ENCODE measurements at places on chromosomes 11 and 22.

GRCh38 chr11:109027851-109028250, 363.0 kb downstream of the DDX10 start:
- no peak for DNase-seq

GRCh38 chr11:12666915-12667314, 7.3 kb upstream of the TEAD1 start:
- no peak for DNase-seq

- DNase-seq: no peak
Observed at GRCh38 chr22:29275167-29275566, 7.1 kb downstream of the EWSR1 start.

- no peak for DNase-seq
Observed at GRCh38 chr11:96978751-96979150, 588.9 kb downstream of the JRKL start.

GRCh38 chr11:13338019-13338426, 60.4 kb downstream of the BMAL1 start:
- DNase-seq: no peak

GRCh38 chr11:68003846-68004550, at the start of gene UNC93B1:
Gene UNC93B1 (minus strand): TSS chr11:68004097. CDS start chr11:68004043, 54 bp downstream.
- DNase-seq: peak; percentile 57

GRCh38 chr11:102318469-102318868, 1.2 kb downstream of the BIRC3 start:
- no peak for DNase-seq

DNA sequence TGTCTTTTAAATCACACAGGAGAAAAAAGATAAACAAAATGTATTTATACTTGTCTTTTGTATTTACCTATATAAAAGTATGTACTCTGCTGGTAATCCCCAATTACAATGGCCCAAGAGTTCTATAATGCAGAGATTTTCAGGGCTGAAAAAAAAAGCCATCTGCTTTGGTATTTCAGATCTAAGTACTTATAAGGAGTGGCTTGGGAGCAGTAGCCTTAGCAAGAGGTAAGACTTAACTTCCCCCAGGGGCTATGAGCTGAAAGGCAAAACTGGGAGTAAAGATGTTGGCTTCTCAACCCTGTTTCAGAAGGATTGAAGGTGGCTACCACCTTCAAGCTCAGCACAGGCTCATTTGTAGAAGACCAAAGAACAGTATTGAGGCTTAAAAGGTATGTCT, 35.3 kb upstream of the EP300 start:
- DNase-seq: no peak

DNA sequence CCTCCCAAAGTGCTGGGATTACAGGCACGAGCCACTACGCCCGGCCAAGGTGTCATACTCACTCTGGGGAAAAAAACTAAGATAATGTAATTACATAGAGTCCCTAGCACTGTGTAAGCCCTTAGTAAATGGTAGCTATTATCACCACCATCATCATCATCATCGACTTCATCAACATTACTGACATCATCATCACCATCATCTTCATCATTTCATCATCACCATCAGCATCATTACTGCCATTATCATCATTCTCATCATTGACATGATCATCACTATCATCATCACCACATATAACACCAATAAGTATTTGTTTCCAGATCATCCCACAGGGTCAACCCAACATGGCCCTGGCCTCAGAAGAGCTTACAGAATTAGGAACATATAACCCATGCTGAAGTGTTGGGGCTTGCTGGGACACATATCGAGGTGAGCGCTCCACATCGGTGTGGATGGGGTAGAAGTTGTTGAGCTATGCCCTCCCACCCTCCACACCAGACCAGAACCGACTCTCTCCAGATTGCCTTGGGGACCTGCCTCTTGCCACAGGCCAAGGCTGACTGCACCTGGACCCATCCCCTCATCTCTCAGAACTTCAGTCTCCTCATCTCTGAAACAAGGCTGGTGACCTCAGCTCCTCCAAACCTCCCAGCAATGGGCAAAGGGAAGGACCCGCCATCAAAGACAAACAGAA, 14.7 kb upstream of the CD5 start:
- DNase-seq: no peak

DNA sequence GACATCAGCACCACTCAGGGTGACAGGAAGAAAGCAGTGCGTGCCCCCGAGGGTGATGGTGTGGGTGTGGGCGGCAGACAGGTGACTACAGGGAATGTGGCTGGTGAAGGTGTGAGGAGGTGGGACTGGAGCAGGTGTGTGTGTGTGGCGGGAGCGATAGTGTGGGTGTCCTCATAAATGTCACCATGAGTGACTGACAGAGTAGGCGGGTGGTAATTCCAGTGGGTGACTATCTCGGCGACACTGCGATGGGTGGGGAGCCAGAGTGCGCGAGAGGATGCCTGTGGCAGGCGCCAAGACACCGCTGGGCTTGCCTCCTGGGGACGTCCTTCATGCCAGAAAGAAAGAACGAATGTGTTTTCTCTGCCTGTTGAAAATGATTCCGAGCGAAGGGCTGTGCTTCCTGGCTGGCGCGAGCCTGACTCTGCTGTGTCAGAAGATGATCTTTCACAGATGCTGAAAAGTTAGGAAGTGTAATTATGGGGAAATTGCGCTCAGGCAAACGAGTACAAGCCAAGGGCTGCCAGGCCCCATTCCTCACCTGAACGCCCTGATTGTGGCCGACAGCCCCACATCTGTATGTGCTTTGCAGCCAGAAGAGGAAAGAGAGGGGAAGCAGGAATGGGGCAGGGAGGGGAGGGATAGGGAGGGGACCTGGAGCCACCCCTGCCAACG, 98.8 kb upstream of the CD82 start:
- no peak for DNase-seq

GRCh38 chr11:61629082-61629833, 48.4 kb upstream of the SYT7 start:
- DNase-seq: no peak

- no peak for DNase-seq
Observed at GRCh38 chr11:35033011-35033410, 106.0 kb upstream of the CD44 start.

- no peak for DNase-seq
Observed at GRCh38 chr22:47597041-47597440, 834.6 kb downstream of the TBC1D22A start.

- no peak for DNase-seq
Observed at GRCh38 chr22:48491451-48491941, 1336.2 kb downstream of the BRD1 start.

GRCh38 chr22:49197505-49197904, 630.2 kb downstream of the BRD1 start:
- peak; percentile 54 for DNase-seq

GRCh38 chr22:24465566-24465965, 29.6 kb upstream of the UPB1 start:
- no peak for DNase-seq

GRCh38 chr11:123145220-123145619, 49.8 kb downstream of the CLMP start:
- DNase-seq: no peak

- no peak for DNase-seq
Observed at GRCh38 chr11:1759151-1759850, 4.4 kb downstream of the CTSD start.

- DNase-seq: no peak
Observed at GRCh38 chr11:73710964-73711363, 49.9 kb downstream of the RAB6A start.

GRCh38 chr11:68692115-68692514, 7.8 kb downstream of the GAL start:
- no peak for DNase-seq

DNA sequence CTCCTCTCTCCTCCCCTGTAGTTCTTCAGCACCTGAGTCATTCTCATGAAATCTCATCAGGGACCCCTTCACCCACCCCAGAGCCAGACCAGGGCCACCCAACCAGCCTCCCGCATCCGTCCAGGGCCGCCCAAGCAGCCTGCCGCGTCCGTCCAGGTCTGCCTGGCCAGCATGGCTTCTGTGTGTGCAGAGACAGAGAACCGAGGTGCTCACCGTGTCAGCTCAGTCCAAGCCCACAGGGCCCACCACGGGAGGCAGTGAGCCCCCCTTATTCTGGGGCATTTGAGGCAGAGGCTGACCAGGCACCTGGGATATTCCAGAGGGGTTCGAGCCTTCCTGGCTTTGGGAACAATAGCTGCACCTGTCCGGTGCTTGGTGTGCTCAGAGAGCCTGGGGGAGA, 1117.3 kb downstream of the BRD1 start:
- no peak for DNase-seq

DNA sequence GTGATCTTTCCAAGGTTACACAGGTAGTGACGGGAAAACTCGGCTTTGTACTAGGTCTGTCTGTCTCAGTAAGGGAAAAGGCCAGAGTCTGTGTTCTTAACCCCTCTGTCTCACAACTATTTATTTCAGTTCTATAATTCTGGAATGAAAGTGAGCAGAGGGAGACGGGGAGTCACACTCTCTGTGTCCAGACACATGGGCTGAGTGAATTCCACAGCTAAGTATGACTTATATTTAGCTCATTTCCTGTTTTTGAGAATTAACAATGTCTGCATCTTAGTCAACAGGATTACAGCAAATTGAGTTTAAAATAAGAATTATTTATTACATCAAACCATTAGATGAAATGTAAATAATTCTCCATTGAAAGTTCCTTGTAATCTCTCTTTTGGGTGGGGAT, 62.5 kb upstream of the OR4B1 start:
- no peak for DNase-seq

DNA sequence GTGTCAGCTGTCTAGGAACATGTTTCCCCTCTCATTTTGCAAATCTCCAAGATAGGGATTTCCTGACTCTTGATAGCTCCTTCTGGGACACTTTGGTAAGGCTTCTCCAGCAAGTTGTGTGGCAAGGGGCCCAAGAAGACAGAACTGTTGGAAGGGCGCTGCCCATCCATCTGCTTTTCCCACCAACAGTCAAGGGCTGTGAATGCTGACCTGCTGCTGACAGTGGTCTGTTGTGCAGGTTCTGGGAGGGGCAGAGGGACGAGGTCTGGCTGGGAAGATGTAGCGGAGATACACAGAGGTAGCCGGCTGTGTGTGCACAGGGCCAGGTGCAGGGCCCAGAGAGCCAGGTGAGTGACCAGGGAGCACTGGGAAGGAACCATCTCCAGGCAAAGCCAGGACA, 12.2 kb downstream of the BCR start:
- DNase-seq: no peak

- DNase-seq: no peak
Observed at GRCh38 chr11:63939397-63939891, 642 bp downstream of the NAA40 start.

DNA sequence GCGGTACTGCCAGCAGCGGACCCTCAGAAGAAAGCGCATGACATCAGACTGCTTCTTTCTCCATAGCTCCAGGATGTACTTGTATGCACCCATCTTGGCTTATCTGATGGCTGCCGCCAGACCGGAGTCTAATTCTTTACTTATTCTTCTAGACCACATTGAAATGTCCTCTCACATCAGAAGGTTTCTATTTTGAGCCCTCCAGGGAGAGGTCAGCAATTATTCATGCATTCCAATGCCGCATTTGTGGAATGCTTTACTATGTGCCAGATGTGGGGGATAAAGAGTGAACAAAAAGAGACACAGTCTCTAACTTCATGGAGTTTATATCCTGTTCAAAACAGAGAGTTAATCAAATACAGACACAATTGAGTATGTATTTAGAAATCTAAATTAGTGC, 230.1 kb downstream of the MIAT start:
- no peak for DNase-seq

DNA sequence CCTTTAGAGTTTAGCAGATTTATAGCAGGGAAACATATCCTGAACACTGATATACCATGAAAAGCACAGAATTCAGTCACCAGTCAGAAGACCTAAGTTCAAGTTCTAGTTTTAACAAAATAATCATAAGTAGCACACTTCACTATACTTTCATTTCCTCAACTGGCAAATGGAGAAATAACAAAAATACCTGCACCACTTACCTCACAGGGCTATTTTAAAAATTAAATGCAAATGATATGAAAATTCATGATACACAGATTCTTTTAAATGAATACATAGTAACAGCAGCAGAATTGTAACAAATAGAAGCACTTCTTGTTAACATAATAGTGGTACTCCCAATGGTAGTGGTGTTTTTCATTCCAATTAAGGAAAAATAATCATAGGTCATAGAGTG, 139.0 kb downstream of the FCHSD2 start:
- no peak for DNase-seq

GRCh38 chr11:128483211-128483788, 104.1 kb downstream of the ETS1 start:
- DNase-seq: peak; percentile 32

GRCh38 chr11:8705146-8705545, 22.6 kb downstream of the RPL27A start:
- DNase-seq: no peak

DNA sequence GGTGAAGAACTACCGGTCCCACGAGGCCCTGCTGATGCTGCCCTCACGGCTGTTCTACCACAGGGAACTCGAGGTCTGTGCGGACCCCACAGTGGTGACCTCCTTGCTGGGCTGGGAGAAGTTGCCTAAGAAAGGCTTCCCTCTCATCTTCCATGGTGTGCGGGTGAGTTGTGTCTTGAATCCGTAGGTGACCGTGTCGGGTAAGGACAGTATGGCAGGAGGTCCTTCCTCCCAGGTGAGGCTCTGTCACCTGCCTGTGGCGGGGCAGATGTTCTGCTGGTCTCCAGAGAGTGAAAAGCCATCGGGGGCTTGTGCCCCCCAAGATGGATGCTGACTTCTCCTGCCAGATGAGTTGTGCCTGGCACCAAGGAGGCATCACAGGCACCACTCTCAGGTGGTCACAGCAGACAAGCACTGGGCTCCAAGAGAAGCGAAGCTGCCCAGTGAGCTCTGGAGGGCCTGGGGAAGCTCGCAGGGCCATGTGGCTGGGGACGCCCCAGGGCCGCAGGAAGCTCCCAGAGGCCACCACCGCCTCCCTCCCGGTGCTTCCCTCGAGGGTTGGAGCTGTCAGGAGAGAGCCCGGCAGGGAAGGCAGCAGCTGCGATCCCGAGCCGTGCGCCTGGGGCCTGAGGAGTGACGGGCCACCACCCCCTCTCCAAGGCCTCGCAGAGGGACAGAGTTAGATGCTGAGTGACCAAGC, 17.3 kb upstream of the PANX2 start:
- DNase-seq: no peak

GRCh38 chr11:64055077-64055476, 19.3 kb downstream of the FLRT1 start:
- peak; percentile 47 for DNase-seq

GRCh38 chr11:17568944-17569343, 21.9 kb downstream of the OTOG start:
- no peak for DNase-seq

DNA sequence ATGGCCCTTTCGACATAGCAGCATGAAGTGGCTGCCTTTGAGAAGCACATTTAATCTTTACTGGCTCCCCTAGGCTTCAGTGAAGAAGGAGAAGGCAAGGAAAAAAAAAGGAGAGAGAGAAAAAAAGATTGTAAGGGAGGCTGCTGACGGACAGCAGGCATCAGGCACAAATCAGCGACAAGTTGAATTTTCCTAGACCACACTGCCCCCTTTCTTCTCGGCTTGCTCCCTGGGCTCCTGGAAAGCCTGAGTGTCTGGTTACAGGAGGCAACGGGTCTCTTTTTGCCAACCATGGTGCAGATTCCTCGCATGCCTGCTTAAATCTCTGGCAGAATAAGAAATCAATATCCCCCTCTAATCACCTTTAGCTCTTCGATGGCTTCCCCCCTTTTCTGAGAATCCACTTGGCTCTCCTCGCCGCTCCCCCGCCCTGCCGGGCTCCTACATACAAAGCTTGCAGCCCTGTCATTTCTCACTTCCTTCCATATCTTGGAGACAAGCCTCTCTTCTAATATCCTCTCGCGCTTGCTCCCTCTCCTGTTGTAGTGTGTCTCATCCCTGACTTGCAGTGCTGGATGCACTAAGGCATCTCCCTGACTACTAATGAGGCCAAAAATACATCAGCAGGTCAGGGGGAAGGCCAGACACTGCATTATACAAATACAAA, 14.3 kb downstream of the BLID start:
- peak; percentile 96 for DNase-seq

- no peak for DNase-seq
Observed at GRCh38 chr22:38706901-38707195, 1.1 kb downstream of the GTPBP1 start.

Data from Ammon's horn (tissue), 1 donor.